Motor neuron (in vitro differentiated cells): ENCODE measurements at places on chromosomes 3 and 15. TPM values are rescaled to one million over a fixed set of nuclear protein-coding genes. Genes with fewer than 3 reads are reported as not detected.

DNA sequence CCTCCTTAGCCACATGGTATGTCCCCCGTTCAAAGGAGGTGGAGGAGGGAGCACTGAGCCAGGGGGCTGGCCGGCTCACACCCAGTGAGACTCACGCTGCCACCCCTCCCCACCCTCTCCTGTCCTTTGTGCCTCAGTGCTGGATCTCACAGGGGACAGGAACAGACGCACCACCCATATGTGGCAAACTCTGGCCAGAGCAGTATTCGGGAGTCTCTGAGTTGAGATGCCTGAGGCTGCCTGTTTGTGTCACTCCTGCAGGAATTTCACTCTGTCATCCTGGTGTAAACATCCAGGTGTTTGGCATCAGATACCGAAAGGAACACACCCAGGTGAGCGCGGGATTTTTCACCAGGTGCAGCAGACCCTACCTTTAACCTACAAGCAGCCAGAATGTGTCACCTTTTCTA is 25.7 kb downstream of the RGMA start:
- no peak for ATAC-seq

DNA sequence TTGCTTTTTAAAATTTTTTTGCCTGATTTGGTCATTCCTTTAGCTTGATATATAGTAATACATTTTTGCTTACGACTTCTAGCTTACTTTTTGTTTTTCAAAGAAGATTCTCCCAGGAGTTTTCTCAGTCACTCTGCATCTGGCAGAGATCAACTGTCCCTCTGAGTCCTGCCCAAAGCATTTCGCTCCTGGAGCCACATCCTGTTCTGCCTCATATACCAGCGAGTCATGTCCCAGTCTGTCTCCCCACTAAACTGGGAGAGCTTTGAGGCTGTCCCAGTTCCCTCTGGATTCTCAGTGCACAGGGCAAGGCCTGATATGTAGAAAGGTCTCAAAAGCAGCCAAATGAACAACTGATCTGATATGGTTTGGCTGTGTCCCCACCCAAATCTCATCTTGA is 326.3 kb downstream of the ARRDC4 start:
- ATAC-seq, result no peak

GRCh38 chr3:157063469-157063868 is 96.5 kb downstream of the CCNL1 start:
- peak; percentile 56 for ATAC-seq

DNA sequence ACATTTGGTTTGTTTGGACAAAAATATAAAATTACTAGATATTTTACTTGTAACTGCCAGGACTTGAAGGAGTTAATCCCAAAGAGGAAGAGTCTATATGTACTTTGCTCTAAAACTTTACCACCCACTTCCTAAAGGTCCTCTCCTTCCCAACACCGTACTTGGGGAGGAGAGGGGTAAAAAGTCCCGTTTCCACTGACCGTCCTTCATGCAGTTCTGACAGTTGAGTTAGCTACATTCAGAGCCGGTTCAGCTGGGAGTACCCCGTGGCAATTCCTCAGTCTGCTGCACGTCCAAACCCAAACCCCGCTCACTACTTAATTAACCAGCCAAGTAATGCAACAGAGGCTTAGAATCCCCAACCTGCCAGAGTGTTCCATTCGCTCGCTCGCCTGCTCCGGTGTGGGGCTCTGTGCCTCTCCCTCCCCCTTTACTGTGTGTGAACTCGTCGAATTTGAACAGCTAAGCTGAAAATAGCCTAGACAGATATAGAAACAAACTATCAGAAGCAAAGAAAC is 519.7 kb downstream of the FOXP1 start:
- ATAC-seq, result peak; percentile 22

DNA sequence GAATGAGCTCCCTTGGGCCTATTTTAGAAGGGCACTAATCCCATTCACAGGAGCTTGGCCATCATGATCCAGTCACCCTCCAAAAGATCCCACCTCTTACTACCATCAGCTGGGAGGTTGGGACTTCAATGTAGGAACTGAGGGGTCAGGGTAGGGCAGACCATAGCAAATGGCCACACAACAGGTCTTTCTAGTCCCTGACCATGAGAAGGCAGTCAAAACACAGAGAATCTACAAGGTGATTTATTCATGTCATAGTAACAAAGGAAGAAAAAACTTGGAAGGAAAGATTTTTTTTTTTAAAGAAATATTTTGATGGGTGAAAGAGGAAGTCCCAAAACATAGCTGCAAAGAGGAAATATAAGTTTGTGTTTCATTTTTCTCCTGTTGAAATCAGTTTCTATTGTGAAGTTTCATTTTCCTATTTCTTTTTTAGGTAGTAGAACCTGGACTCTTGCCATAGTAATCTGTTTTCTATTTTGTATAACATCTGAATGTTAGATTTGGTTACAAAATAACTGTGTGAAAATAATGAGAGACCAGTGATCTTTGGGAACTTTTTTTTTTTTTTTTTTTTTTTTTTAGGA is 23.5 kb upstream of the TNFSF10 start:
- ATAC-seq, result no peak

Gene PLXND1
- total RNA-seq, result 59.0 and 67.4 TPM in 2 replicates

GRCh38 chr15:32099097-32099785 is 68.9 kb downstream of the CHRNA7 start:
- no peak for ATAC-seq
